ENCODE measurements at places on chromosomes 5 and 9.

DNA sequence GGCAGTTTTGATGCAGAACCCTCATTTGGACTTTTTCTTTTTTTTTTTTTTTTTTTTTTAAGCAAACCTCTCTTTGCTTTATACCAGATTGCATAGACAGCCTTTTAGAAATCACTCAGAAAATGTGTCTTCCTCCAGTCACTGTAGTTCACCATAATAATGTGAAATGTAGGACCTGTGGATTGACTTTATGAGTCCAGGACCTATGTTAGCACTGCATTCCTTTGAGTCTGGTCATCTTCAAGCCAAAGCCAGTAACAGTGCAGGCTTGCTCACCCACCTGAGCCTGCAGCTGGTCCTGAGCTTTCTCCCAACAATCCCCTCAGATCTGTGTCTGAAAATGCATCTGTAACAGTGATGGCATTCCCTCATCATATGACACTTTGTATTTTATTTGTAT is 110.7 kb upstream of the NFIL3 start:
- no peak for DNase-seq

DNA sequence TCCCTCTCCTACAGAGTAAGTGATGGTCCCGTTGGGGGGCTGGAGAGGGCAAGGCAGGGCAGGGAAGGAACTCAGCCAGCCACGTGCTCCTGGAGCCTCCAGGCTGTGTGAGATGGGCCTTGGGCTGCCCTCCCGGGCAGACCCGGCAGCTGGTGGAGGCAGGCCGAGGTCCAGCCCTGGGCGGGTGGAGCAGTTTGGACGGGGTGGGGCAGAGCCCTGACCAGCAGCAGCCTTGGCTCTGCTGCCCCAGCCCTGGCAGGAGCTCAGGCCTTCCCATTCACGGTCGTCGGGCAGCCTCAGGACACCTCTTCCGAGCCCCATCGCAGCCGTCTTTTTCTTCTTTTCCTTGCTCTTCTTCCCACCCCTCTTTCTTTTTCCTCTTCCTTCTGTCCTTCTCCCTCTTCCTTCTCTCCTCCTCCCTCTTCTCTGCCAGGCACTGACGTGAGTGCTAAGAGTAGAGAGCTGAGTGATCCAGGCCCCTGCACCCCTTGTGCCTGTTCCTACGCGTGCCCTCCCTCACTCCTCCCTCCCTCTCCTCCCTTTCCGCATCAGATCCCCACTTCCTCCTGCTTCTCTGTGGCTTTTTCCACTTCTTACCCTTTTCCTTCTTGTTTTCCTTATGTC is 42.8 kb downstream of the AMBP start:
- no peak for DNase-seq

- DNase-seq, result no peak
Measured at GRCh38 chr5:159638954-159639559, 277.2 kb upstream of the ADRA1B start.

DNA sequence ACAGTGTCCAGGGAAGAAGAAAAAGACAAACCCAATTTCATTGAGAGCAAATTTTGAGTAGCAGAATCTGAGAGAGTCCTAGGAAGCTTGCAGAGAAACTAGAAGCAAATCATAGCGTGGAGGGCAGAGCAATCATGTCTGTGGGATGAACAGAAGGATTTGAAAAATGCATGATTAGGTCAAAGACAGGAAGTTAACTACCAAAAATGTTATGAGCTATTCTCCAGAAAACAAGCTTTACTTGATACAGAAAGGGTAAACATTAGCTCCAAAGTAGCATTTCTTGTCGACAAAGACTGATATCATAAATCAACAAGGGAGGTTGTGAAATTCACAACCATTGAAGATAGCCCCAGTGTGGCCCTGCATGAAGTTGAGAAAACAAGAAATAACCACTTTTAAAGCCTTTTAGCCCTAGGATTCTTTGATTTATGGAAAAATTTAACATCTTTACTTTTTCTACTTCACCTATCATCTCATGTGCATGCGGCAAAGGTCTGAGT is 97.7 kb upstream of the MEGF10 start:
- no peak for DNase-seq

DNA sequence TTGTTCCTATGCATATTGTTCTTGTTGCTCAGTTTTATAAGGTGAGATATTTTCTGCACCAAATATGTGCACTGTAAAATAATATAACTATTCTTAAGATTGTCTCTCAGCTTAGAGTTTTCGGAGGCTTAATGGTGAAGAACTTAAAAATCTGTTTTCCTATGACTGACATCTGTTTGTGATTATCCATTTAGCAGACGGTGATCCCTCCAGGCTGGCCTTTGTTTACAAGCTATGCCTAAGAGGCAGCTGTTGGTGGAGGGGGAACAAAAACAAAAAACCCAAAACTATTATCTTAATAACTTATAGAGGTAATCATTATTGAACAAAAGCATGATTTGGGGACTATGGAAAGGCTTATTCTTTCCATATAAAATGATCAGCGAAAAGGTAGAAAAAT is 658 bp downstream of the PDCD1LG2 start:
- no peak for DNase-seq
